ENCODE measurements at places on chromosomes 5 and 9.

DNA sequence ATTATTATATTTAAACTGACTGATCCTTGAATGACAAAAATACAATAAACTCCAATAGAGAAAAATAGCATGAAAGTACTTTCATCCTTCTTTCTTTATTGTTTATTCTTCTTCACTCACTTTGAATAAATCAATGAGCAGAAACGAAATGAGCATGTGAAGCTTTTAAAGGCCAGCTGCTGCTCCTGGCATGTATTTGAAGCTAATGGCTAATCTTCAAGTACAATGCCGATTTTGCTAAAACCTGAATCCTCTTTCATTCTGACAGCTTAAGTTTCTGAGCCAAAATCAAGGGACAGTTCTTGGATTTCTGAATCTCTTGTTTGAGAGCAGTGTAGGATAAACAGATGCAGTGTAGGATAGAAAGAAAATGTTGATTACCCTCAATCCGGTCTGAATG is 237.3 kb downstream of the CDH10 start:
- no peak for DNase-seq

GRCh38 chr9:70091572-70091971 is 47.9 kb downstream of the MAMDC2 start:
- DNase-seq = no peak

- no peak for DNase-seq
Observed at GRCh38 chr5:159504857-159505304, 174.6 kb upstream of the IL12B start.

- no peak for DNase-seq
Observed at GRCh38 chr5:81633891-81634290, 117.0 kb downstream of the SSBP2 start.

DNA sequence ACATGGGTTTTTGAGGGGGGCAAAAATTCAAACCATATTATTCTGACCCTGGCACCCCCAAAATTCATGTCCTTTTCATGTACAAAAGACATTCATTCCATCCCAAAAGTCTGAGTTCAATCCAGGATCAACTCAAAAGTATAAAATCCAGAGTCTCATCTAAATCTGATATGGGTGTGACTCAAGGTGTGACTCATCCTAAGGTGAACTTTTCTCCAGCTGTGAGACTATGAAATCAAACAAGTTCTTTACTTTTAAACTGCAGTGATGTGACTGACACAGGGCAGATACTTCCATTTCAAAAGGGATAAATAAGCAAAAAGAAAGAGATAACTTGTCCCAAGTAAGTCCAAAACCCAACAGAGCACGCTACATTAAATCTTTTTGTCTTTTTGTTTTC is 20.6 kb upstream of the CYLC2 start:
- no peak for DNase-seq

- no peak for DNase-seq
Observed at GRCh38 chr9:4339836-4340560, 40.1 kb upstream of the GLIS3 start.

DNA sequence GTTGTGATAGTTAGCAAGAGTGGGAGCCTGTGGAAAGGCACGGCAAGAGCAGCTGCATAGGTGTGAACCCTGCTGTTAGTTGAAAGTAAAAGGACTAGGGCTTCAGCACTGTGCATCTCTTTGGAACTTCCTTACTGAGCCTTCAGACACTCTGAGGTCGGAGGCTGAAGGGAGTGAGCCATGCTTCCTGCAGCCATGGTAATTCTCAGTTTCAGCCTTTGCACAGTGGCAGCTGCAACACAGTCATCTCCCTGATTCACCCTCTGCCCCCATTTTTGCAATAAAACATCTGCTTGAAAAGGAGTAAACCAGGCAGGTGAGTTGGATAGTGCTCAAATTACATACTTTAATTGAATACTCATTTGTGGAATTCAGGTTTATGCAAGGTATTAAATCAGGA is 6.5 kb upstream of the TLE4 start:
- DNase-seq = no peak

- no peak for DNase-seq
Observed at GRCh38 chr5:150190987-150191386, 1.1 kb downstream of the SLC6A7 start.

DNA sequence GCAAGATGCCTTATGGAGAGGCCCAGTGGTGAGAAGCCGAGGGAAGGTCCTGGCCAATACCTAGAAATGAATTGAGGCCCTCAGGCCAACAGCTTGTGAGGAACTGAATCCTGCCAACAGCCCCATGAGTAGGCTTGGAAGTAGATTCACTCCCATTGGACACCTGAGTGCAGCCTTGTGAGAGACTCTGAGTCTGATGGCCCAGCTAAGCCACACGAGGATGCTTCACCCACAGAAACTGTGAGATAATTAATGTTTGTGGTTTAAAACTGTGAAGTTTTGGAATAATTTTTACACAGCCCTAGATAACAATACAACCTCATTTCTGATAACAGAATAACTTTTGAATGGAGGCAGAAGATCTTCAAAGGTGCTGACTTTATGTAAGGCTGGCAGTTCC is 65.9 kb upstream of the DAP start:
- no peak for DNase-seq

GRCh38 chr9:5536684-5537083 is 26.4 kb downstream of the PDCD1LG2 start:
- DNase-seq = no peak

GRCh38 chr5:101955891-101956290 is 340.2 kb downstream of the SLCO4C1 start:
- DNase-seq = no peak

DNA sequence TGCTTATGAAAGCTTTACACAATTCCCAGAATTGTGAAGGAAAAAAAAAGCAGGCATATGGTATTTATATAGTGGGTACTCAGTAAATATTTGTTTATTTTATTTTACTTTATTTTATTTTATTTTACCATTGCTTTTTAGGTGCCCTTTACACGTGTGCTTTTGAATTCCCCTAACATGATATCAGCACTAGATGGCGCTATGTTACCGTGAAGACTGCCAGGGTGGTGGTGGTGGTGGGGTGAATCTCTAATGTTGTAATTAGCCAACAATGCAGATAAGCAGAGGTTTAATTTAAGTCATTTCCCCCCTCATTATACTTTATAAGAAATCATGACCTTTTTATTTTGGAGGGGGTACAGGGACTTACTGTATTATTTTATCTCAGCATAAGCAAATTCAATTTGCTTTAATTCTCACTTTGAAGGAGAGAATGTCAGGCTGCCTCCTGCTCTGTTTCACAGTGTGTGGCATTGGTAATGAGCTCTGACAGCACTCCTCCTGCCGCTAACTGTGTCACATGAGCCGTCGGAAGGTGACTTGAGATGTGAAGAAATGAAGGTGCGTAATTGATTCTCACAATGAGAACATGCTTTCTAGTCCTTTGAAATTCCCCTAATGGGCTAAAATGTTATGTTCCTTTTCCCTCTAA is 165.6 kb downstream of the YTHDC2 start:
- no peak for DNase-seq

GRCh38 chr5:33457126-33457525 is 16.4 kb downstream of the TARS1 start:
- no peak for DNase-seq

DNA sequence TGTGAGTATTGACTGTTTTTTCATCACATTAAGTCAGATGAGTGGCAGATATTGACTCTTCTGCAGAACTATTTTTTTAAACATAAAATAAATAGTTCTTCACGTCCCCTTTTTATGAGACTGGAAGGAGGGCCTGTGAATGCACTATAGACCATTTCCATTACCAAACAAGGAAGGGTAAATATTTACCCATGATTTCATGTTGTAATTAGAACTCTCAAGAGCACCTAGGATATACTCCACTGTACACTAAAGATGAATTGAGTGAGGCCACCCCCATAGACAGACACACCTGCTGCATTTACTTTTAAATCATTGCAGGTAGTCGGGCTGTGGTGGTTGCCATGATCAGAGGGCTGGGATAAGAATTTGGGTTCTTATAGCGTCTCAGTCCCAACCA is 22.6 kb downstream of the SLC36A1 start:
- no peak for DNase-seq

DNA sequence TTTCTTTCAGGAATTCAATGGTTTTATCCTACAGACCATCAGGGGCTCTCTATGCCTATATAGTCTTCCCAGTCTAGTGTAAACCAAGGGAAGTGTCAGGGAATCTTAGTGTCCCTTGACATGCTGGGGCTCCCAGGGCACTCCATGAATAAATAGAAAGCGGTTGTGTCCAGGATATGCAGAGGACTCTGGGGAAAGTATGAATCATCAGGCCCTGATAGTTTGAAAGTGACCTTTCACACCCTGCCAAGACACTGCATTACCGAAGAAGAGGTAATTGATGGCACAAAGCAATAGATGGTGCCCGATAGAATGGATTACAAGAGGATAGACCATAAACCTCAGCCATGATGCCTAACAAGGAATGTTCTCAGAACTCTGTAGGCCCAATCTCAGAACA is 163.3 kb upstream of the DAPK1 start:
- DNase-seq = no peak

Data from activated gamma-delta T cell treated with anti-CD3 and anti-CD28 coated beads, Interleukin-2, amount 50 U/mL, for 16 hours (primary cell).